Fibroblast of mammary gland (primary cell): ENCODE measurements at places on chromosomes 3 and 15.

GRCh38 chr15:71570736-71571135 is 239.6 kb upstream of the NR2E3 start:
- DNase-seq: no peak

DNA sequence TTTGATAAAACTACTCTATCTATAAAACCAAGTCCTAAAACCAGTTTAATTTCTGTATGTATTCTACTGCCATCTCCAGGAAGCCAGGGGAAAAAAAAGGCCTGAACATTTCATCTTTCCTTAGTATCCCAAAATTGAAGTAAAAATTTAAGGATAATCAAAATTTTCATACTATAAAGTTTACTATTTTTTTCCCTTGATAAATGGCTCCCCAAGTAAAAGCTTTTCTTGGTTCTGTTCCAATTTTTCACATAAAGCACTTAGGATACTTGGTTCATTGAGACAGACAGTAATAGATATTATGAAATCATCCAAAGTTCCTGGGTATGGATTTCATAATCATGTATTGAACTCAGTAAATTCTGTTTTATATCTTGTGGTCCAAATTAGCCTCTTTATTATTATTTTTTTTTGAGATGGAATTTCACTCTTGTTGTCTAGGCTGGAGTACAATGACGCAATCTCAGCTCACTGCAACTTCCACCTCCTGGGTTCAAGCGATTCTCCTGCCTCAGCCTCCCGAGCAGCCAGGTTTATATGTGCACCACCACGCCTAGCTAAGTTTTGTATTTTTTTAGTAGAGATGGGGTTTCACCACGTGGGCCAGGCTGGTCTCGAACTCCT is 34.5 kb downstream of the ICE2 start:
- DNase-seq: peak; percentile 59

GRCh38 chr15:40313531-40314398 is 6.0 kb upstream of the PLCB2 start:
- no peak for DNase-seq

- peak; percentile 40 for DNase-seq
Observed at GRCh38 chr3:11438646-11439045, 166.4 kb downstream of the ATG7 start.

- no peak for DNase-seq
Observed at GRCh38 chr15:100193277-100193860, 148.4 kb downstream of the ADAMTS17 start.
